ENCODE measurements at places on chromosomes 13 and 19.

DNA sequence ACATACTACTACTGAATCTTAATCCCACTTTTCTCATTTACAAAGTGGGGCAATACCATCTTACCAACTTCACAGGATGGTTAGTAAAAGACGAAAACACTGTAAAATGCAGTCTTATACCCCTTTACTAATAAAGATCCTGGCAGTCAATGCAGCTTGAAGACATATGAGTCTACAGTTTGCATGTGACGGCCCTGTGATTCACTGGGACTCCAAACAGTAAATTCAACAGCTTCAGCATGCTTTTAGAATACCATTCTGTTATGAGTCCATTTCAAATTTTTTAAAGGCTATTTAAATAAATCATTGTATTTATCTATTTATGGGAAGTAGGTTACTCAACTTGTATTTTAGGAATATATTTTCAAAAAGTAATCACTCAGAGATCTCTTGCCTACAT lies 629.1 kb downstream of the LIG4 start:
- DNase-seq, result no peak

- DNase-seq, result peak; percentile 38
Measured at GRCh38 chr19:38304352-38304865, 358 bp downstream of the C19orf33 start.

DNA sequence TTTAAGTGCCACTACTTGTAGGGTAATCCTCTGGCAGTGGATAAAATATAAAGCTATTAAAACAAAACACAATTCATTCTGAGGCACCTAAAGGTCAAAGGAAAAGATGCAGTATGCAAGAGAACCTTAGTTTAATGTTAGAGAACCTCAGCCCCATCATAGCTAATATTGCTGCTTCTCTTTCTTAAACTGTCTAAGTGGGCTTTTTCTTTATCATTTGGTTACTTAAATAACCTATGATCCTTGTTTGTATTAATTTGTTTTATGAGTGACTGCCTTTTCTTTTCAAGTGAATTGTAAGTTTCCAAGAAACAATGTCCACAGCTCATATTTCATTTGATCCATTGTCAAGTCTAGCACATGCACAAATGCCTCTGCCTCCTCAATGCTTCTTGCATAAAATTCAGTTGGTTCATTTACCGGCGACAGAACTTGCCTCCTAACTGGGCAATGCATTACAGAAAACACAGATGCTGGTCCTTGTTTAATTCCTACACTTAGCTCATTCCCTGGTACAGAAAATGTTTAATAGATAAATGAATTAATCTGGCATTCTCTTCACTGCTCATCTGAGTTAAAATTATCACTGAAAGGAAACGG lies 1049.8 kb downstream of the OLFM4 start:
- no peak for DNase-seq

DNA sequence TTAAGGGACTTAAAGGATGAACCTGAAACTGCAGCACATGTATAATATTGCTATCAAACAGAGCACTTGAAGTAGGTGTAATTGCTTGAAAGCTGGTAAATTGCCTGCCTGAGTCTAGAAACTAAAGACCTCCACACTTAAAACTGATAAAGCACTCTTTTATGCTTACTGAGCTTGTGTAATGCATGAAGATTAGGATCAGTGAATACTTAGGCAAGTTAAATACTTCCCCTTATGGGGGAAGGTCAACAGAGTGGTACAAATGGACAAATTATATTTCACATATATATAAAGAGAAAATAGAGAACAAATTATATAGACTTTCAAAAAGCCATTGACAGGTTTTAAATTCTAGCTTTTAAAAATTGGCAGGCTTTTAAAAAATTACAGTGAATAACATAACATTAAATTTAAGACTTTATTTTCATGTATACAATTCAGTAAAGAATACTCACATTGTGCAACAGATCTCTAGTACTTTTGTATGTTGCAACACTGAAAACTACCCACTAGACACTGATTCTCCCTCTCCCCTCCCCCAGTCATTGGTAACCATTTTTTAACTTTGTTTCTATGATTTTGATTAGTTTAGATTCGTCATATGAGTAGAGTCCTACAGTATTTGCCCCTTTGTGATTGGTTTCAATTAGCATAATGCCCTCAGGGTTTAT lies 23.9 kb downstream of the PIBF1 start:
- no peak for DNase-seq

DNA sequence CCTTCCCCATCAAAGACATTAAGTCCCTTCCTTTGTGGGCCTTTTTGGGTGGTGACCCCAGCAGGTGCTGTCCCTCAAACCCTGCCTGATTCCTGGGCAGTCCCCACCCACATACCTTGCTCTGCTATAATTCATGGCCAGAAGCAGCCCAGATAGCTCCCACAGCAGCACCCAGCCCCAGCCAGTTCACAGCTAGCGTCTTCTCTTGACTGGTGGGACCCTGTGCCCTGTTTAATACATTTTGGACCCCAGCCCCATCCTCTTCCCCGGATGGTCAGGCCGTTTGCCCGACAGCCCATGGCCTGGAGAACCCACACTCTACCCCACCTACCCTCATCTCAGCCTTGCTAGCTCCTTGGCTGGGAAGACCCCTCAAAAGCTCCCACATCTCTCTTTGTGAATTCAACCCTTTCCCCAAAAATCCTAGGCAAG lies 2.1 kb downstream of the CCDC106 start:
- no peak for DNase-seq

DNA sequence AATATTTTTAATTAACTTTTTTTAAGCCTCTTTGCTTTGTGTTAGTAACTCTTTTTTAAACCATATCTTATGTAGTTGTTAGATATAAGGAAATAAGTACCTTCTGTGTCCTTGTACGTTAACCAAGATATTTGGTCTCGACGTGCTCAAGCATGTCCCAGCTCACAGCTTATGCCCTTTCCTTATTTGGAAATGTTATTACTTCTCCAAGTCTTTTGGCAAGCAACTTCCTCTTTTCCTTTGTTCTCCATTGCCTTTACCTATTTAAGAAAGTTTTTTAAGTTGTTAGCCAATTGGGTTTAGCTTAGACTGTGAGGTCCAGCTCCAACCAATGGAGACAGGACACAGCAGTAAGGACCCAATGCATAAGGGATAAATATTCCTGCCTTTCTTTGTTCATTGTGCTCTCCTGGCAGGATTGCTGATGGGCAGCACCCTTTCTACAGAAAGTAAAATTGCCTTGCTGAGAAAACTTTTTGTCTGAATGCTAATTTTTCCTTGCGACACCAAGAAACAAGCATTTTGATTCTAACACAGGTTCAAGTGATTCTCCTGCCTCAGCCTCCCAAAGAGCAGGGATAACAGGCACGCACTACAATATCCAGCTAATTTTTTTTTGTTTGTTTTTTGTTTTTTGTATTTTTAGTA lies 5.2 kb downstream of the DKKL1 start:
- DNase-seq, result no peak

DNA sequence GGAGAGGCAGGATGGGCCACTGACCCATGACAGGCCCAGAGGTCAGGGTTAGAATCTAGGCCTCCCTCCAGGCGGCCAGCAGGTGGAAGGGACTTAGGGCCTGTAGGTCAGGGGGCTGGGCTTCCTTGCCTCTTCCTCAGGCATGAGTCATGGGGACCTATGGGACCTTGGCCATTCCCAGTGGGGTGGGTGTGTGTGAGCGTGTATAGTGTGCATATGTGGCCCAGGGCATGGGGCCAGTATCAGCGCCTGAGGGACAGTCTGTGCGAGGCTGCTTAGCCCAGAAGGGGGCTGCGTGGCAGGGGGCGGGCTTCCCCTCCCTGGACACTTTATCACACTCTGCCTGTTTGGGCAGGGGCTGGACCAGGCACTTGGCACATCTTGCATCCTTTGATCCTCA lies 13.3 kb downstream of the KCTD15 start:
- DNase-seq, result no peak

Data from iPS-NIHi11 (cell line).